ENCODE measurements at places on chromosomes 2 and 18. TPM values are rescaled to one million over a fixed set of nuclear protein-coding genes. Genes with fewer than 3 reads are reported as not detected.

The CHRNA1 gene
- not detected for total RNA-seq

The SULT1C4 gene
- 10.6 TPM for total RNA-seq

The NAT8 gene
- not detected for total RNA-seq

- no peak overlapping the region for H3K27ac ChIP-seq
- no peaks in the 10 kb centered on the region for H3K27me3 ChIP-seq
- H3K4me1 ChIP-seq = no peaks in the 10 kb centered on the region
- no peaks in the 10 kb centered on the region for H3K36me3 ChIP-seq
Observed at GRCh38 chr2:12678186-12678585, 38.5 kb upstream of the TRIB2 start.

DNA sequence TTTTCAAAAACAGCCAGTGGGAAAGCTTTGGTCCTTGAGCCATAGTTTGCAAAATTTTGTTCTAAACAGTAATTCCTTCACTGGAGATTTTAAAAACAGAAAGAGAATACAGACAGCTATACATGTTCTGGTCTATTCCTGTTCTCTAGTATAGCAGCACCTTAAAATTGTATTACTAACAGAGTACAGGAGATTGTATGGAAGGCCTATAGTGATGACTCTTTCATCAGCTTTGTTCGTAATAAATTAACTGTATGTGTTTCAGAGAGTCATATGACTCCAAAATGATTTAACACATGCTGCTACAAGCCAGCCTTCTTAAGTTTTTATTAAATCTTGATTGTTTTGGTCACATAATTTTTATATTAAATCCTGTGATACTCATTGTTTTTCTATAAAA, 1124.6 kb upstream of the FAM98A start:
- no peak for DNase-seq
- H3K27me3 ChIP-seq = no peaks in the 10 kb centered on the region
- H3K27ac ChIP-seq = no peak overlapping the region
- no peak overlapping the region for H3K4me3 ChIP-seq
- no peaks in the 10 kb centered on the region for H3K36me3 ChIP-seq
- no peaks in the 10 kb centered on the region for H3K4me1 ChIP-seq

DNA sequence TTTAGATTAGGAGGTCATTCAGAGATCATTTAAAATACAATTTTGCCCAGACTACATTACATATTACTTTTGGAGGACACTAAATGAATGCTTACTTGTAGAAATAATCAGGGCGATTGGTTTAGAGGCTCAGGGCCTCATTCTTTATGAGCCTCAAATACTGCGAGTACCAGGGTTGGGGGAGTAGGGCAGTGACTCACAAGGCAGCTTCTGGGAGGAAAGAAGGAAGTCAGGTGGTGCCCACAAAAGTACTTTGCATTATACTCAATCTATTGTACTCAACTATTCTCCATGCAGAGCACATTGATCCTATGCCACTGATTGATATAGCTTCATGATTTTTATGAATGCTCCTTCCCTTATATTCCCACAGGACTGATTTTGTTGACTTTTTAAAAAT, 166.9 kb downstream of the SOCS6 start:
- no peak overlapping the region for H3K4me3 ChIP-seq
- no peak for DNase-seq
- peaks cover 13% of the 10 kb centered on the region for H3K27me3 ChIP-seq
- no peak overlapping the region for H3K27ac ChIP-seq
- no peaks in the 10 kb centered on the region for H3K4me1 ChIP-seq

Measured in lower lobe of right lung (tissue), 2 donors.